ENCODE measurements at places on chromosomes 3 and 15.

DNA sequence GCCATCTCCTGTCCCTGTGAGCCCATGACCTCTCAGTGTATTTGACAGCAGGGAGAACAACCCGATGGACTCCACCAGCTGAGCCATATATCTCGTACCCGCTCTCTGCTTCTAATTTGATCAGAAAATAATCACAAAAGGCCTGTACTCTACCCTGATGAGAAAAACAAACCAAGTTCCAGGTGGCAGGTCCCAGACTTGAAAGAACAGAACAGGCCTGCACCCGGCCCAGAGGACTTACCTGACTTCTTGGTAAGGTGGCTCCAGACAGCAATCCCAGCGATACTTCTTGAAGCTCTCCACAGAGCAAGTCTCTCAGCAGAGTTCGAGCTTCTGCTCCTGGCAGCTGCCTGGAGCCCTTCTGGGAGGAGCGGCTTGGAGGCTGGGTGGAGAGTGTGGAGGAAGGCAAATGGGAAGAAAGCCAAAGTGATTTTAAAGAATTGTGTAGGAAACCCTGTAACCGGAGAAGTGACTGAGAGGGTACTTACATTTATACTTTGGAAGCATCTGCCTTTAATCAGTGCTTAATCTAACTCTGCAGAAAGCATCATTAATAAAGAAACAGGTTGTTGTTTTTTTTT lies 91.6 kb downstream of the SCN11A start:
- no peak for DNase-seq

- no peak for DNase-seq
Measured at GRCh38 chr3:42514876-42515275, 12.4 kb downstream of the VIPR1 start.

DNA sequence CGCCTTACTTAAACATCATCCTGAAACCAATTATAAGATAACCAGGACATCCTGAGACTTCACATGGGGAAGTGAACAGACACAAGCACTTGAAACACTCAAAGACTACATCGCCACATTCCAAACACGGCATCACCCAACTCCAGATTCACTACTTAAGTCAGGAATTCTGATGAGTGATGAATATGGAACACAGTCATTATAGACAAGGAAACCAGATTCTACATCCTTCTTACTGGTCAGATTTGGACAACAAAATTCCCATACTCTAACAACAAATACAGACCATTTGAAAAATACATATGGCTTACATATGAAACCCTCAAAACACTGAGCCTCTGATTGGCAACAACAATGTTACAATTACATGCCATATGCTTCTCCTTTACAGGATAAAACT lies 13.1 kb upstream of the RBSN start:
- no peak for DNase-seq

DNA sequence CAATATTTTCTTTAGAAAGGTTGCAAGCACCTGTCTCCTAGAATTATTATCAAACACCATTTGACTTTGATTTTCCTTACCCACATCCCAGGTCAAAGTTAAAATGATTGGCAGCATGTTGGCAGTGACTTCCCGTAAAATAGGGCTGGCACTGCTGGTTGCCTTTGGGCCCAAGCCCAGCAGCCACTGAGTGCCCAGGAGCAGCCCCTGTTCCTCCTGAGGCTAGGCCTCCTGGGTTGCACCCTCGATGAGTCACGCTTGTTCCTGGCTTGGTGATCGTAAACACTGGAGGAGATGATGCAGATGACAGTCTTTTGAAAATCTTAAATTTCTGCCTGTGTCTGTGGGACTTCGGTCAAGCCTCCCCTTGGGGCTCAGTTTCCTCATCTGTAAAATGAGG lies 290.0 kb downstream of the TLE3 start:
- peak; percentile 0 for DNase-seq

DNA sequence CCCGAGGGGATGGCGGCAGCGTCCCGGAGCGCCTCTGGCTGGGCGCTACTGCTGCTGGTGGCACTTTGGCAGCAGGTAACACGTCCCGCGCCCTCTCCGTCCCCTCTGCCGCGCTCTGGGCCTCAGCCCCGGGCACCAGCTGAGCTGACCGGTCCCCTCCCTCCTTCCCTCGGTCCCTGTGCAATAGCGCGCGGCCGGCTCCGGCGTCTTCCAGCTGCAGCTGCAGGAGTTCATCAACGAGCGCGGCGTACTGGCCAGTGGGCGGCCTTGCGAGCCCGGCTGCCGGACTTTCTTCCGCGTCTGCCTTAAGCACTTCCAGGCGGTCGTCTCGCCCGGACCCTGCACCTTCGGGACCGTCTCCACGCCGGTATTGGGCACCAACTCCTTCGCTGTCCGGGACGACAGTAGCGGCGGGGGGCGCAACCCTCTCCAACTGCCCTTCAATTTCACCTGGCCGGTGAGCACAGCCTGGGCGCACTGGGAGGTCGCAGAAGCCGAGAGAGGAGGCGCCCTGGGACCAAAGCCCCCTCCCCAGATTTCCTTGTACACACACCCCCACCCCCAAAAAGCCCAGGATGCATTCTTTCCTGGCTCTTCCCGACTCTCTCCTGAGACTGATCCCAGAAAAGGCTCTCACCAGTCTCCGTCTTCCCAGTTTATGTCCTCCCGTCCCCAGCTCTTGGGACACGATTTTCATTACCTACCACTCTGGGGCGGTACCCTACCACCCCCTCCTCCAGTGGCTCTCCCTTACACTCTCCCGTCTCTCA lies 705 bp downstream of the DLL4 start:
- DNase-seq, result peak; percentile 47

DNA sequence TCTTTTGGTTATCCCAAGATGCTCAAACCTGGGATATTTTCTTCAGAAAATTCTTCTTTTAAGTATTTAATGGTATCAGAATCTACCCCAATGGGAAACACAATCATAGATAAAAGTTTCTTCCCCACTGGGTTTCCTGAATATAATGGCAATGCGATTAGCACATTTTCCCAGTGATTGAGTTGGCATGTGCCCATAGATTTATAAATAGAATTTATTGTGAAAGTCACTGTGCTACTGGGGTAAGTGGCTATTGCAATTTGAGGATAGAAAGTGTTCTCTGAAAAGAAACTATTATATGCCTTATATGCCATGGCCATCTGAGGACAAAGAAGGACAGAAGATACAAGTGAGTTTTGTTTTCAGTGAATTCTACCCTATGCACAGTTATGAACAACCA lies 99.0 kb upstream of the RBMS3 start:
- no peak for DNase-seq

DNA sequence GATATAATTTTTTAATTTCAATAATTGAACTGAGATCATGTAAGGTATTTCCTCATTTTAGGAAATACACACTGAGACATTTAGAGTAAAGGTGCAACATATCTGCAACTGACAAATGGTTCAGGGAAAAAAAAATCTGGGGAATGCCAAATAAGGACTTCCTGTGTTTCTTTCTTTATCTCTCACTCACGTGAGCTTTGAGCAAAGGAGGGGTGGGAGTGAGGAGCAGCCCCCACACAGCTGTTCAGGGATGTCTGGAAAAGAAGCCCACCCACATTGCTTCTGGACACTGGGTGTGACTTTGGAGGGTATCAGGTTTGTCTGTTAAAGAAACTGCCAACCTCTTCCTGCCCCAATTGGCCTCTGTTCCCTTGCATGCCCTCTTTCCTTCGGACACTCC lies 5.6 kb upstream of the TP63 start:
- DNase-seq, result no peak

DNA sequence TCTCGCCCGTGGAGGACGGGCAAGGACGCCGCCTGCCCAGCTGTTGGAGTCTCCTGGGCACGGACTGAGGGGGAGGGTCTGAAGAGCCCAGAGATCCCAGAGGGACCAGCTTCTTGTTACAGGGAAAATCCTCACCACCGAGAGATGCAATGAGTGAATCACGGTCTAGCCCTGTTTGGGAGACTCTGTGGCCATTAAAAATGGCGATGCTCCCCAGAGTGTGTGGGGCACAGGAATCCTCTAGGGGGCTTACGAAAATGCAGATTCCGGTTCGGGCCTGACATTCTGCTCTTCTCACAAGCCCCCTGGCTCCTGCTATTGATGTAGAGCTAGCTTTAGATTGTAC lies 35.5 kb upstream of the EPHB3 start:
- DNase-seq, result no peak

- DNase-seq, result no peak
Measured at GRCh38 chr15:93037820-93038705, 50.9 kb downstream of the RGMA start.

GRCh38 chr3:36678216-36679013 lies 85.9 kb downstream of the DCLK3 start:
- no peak for DNase-seq

- no peak for DNase-seq
Measured at GRCh38 chr3:126360714-126361060, 3.5 kb upstream of the KLF15 start.

DNA sequence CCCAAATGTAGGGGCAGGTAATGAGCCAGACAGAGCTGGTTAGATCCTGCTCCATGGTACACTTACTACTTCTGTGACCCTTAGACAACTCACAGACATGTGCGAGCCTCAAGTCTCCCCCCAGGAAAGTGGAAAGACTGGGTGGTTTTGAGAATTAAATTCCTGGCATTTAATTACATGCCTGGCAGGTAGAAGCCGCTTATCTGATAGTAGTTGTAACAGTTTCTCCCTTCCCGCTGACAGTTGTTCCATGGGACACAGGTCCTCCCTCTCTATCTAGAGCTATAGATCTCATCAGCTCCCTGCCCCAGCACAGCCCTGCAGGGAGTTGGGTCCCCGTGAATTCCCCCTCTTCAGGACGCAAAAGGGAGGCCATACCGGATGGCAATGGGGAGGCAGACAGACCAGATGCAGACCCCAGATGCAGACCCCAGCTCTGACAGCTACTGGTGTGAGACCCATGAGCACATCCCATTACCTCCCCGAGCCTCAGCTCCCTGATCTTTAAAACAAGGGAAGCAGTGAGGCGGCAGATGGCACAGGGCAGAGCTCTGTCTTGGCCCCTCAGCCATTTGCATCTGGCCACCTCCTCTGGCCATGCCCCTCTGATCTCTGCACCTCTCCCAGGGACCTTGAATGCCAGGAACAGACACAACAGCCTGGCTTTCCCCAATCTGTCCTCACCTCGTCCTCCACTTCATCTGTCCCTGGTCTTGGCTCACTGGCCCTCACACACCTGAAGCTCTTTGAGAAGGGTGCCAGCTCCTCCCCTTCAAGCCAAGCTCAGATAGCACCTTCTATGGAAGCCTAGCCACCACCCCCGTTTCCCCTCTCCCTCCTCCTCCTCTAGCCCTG lies 34.1 kb upstream of the NR2C2 start:
- no peak for DNase-seq

DNA sequence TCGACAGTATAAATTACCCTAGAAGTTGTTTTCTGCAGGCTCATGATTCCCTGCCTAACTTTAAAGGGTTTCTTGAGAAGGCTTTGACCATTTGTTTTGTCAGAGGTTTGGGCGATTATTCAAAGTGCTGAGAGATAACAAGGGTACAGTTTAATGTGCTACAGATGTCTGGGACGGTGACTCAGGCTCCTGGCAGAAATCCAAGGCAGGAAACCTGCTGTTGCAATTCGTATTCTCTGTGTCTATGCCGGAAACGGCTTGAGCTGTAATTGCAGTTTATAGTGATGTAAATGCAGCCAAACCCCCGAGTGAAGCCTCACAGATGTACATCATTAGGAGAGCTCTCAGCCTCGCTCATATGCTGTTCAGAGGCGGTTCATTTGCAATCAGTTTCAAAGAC lies 65.6 kb downstream of the SYNPR start:
- DNase-seq, result peak; percentile 61

GRCh38 chr15:52006702-52007340 lies 12.2 kb upstream of the MAPK6 start:
- DNase-seq, result peak; percentile 75

DNA sequence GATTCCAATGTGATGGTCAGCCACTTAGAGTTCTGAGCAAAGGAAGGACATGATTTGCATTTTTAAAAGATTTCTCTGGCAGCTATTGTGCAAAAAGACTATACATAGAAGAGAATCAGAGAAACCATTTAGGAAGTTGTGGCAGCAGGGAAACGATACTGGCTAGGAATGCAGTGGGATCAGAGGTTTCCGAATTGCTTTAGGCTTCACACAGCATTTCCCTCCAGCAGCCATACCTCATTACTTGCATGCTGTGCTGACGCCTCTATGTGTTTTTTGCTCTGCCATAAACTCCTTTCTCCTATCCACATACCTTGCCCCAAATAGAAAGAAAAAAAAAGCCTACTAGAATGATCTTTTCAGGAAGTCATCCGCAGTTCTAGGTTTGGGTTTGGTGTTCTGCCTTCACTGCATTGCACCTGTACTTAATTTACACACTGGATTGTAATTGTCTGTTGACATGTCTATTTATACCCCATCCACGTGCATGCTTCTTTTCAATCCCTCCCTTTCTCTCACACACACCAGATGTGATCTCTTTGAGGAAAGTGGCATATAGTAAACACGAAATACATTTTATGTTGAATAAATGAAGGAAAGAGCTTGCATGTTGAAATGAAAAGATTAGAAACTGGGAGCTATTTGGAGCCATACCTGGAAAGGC lies 860.3 kb upstream of the SEMA6D start:
- DNase-seq, result no peak

DNA sequence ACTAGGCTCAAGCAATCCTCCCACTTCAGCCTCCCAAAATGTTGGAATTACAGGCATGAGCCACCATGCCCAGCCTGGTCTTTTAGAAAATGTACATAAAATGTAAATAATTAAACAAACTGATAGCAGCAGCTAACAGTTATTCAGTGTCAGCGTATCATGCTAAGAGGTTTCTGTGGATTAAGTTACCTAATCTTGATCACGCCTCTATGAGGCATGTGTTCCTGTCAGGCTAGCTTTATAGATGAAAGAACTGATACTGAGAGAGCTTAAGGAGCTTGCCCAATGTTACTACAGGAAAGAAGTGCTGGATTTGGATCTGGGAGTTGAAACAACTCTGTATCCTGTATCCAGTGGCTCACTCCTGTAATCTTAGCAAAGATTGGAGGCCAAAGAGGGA lies 11.2 kb upstream of the MST1R start:
- DNase-seq, result peak; percentile 12

- DNase-seq, result no peak
Measured at GRCh38 chr15:92954578-92954977, 54.5 kb downstream of the CHD2 start.

DNA sequence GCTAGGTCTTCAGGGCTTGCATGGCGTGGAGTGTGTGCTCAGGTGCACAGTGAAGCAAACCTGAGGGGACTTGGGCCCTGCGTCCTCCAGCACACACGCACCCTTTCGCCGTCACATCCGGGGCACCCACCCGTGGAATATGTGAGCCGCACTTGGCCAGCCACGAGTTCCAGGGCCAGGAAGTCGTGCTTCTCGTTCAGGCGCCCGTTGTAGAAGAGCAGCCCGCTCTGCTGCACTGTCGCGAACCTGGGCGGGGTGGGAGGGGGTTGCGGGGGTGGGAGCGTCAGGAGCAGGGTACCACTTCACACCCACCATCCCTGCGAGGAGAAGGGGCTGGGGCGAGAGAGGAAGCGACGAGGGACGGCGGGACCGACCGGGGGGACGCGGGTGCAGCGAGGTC lies 7.1 kb downstream of the CELSR3 start:
- peak; percentile 18 for DNase-seq
